ENCODE measurements at places on chromosomes 4 and X. TPM values are rescaled to one million over a fixed set of nuclear protein-coding genes. Genes with fewer than 3 reads are reported as not detected.

GRCh38 chr4:67725132-67725531, 24.2 kb upstream of the UBA6 start:
- DNase-seq, result peak; percentile 33

GRCh38 chr4:94577136-94577535, 125.4 kb downstream of the PDLIM5 start:
- peak; percentile 66 for DNase-seq

GRCh38 chrX:15908603-15909290, 54.1 kb upstream of the AP1S2 start:
- DNase-seq, result peak; percentile 7

DNA sequence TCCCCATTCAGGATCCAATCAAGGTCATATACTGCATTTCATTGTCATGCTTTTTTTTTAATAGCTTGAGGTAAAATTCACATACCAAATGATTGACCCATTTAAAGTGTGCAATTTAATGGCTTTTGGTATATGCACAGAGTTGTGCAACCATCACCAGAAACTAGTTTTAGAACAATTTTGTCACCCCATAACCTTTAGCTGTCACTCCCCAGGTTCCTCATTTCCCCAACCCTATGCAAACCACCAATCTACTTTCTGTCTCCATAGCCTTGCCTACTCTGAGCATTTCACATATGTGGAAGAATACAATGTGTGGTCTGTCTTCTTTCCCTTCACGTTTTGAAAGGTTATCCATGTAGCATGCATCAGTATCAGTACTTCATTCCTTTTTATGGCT, 1.4 kb upstream of the SMAD1 start:
- DNase-seq, result no peak

GRCh38 chrX:23752740-23753415, 9.8 kb upstream of the ACOT9 start:
- peak; percentile 81 for DNase-seq

GRCh38 chr4:111984169-111984819, 161.0 kb upstream of the FAM241A start:
- DNase-seq, result no peak

DNA sequence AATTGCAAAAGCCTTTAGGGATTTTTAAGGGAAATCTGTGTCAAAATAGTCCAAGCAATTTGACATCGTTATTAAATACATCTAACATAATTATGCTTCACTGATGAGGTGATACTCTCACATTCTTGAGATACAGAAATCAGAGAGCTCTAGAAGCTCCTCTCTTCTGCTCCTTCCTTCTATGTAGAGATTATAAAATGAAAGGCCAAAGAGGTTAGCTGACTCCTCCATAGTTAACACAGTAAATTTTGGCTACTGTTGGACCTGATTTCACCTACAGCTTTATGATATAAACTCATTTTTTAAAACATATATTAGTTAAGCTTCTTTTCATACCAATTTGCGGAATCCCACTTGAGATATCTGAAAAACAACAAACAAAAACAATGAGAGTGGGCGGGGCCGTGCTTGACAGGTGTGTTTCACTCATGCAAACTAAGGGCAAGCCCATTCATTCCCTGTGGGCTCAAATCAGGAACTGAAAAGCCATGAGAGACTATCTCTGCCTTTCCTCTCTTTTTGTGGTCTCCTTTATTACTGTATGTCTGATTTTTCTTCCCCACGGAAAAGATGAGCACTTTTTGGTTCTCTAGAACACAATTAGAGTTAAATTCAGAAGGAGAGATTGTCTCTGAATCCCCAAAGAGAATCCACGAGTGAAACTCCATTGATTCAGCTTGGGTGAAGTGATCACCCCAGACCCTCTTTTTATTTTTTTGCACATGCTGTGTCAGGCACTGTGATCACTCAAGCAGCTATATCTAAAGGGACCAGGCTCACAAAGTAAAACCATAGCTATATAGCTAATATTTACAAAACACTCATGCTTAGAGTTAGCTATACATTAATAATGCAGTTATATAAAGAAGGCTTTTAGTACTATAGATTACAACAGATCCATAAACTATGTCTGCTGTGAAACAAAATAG, 566.3 kb downstream of the IL15 start:
- DNase-seq, result no peak

GRCh38 chrX:117096528-117096927, 633.8 kb upstream of the CT83 start:
- DNase-seq, result no peak

DNA sequence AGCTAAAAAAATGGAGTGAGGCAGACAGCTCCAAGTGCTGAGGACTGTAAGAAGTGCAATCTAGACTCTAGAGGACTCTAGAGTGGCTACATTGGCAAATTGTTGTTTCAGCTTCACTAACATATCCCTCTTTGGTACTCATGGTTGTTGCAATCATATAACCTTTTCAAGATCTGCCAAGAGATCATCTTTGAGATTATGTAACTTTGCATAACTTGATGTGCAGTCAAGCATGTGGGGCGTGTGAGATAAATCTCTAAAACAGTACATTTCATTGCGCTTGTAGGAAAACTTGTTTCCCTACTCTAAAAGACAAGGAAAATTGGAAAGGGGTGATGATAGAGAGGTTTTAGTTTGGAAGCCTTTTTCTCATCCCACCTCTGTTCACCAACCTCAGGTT, 11.2 kb upstream of the BRS3 start:
- no peak for DNase-seq

DNA sequence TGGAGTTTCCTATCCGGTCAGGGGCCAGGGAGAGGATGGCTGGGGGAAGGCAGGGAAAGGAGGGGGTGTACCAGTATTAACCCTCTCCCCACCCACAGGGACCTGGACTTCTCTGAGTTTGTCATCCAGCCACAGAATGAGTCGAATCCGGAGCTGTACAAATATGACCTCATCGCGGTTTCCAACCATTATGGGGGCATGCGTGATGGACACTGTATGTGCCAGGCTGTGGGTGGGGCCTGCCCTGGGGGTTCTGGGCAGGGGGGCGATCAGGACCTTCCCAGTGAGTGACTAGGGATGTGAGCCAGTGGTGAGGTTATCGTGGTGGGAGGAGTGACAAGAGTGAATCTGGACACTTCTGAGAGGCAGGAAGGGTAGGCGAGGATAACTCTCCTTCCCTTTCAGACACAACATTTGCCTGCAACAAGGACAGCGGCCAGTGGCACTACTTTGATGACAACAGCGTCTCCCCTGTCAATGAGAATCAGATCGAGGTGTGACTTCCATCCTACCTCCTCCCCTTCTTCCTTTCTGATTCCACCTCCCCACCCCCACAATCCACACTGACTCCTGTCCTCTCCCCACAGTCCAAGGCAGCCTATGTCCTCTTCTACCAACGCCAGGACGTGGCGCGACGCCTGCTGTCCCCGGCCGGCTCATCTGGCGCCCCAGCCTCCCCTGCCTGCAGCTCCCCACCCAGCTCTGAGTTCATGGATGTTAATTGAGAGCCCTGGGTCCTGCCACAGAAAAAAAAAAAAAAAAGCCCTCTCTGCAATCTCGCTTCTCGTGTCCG, 14.6 kb downstream of the USP11 start:
- no peak for DNase-seq

DNA sequence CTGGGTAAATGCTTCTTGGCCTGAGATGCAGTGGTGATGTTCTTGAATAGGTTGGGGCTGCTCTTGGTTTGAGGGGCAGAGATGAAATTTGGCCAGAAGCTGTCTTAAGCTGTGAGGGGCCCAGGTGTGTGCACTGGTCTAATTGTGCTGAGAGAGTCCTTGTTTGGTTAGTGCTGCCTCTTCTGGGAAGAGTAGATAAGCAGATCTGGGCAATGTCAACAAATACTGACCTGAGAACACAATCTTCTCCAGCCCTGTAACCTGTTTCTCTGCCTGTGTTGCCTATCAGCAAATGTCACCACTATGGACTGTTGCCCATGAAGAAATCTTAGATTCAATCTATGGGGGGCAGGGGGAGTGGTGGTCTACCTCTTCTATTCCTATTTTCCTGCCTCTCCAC, 17.2 kb upstream of the USP27X start:
- no peak for DNase-seq

DNA sequence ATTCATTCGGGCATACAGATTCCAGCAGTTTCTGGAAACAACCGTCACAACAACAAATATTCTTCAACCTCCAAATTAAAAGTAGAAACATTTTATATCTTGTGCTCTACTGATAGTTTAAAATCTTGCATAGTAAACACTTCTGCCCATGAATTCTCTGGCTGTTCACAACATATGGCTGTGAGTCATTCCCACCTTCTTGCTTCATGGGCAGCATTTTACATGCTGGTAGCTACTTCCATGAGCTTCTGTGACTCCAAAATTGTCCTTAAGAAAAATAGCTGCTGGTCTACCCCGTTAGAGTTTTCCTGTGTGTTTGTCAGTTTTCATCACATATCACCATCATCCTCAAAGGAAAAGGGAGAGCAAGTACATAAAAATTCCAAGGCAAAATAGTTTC, 22.7 kb downstream of the PNPLA4 start:
- DNase-seq, result no peak

DNA sequence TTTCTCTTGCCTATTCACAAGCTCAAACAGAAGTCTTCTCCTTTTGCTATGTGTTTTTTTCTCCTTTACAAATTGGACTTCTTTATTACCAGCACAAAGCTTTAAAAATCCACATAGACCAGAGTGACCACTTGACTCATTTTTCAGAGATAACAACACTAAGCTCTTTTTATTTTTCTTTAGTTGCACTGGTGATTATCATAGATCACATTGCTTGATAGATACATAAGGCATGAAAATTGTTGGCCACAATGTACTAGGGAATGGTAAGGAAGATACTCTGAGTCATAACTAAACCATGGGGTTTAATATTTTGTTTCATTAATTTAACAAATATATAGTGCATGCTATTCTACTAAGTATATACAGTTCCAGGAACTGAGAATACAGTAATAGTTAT, 159.0 kb downstream of the GASK1B start:
- peak; percentile 68 for DNase-seq

Gene UGT2B11
- not detected for total RNA-seq

Gene FNIP2
- 34.3 TPM for total RNA-seq

Gene PARM1
- total RNA-seq, result 0.63 TPM

Gene TREX2
- total RNA-seq, result not detected
